CD4-positive, alpha-beta T cell treated with Interleukin-2 at 100 ng/mL for 4 hours (primary cell): ENCODE measurements at places on chromosomes 1 and 21.

GRCh38 chr1:187078916-187079315, 250.2 kb downstream of the PLA2G4A start:
- DNase-seq = no peak

DNA sequence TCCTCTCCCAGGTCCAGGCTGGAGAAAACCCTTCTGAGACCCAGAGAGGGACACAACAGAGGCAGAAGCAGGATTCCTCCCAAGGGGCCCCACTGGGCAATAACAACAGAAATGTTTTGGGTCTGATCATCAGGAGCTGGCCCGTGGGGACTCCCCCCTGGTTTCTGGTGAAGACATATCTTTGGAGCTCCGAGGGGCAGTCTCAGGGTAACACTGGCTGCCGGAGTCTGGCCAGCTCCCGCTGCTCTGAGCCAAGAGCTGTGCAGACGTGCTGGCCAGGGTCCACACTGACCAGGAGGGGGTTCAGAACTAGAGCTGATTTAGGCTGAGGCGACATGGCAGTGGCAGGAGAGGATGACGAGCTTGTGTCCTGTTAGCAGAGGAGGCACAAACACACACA, 13.1 kb downstream of the ECE1 start:
- no peak for DNase-seq

- no peak for DNase-seq
These were observed 480.9 kb upstream of the ZRANB2 start for GRCh38 chr1:71561729-71562128.

DNA sequence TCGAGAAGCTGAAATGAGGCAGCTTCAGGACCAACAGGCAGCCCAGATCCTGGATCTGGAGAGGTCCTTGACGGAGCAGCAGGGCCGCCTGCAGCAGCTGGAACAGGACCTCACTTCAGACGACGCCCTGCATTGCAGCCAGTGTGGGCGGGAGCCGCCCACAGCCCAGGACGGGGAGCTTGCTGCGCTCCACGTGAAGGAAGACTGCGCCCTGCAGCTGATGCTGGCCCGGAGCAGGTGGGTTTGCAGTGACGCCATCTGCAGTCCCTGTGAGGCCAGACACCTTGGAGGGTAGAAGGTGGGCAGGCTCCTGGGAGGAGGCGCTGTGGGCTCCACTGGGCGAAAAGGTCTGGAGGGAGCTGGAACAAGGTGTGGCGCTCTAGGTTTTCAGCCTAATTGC, 39.7 kb downstream of the PCNT start:
- DNase-seq = no peak

DNA sequence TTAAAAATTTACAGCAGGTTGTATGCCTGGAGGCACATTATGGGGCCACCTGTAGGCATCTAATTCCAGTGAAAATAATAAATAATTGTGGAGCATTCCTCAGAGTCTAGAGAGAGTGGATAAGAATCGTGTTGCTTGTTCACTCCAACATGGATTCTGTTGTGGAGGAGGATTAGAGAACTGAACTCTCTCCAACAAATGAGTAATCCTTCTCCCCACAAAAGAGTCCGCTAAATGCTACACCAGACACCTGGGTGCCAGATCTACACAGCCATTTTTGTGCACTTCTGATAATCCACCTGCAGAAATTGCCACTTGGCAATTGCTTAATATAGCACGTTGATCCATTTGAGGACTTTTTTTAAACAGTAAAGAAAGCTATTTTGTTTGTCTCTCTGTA, 113.7 kb upstream of the DPYD start:
- DNase-seq = no peak

DNA sequence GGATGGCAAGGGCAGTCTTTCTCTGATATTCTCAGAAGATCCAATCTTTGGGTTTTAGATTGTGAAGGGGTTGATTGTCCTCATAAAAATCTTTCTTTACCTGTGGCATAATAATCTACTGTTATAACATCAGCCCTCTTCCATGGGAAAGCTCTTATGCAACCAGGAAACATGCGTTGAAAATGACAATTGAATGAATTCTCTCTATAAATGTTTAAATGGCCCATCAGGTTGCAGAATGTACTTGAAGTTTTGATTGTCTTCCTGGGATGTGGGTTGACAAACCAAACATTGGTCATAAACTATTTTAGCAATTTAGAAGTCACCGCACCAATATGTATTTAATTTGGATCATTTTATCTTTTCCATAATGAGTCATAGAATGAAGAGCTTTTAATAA, 31.7 kb upstream of the ITLN1 start:
- DNase-seq = no peak

DNA sequence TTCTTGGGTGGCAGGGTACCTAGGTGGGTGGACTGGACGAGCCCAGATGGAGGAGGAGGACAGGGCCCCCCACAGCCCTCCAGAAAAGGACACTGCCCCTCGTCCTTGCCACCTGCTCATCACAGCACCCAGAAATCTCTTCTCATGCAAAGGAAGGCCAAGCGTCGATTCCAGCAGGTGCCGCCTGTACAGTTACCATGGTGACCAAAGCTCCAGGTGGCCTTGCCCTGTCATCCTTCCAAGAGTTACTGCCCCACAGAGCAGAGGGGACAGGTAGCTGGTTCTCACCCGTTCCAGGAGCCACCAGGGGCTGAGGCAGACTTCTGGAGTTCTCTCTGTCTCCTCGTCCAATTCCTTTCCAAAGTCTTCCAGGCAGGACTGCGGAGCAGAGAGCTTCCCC, 119.9 kb upstream of the VAMP3 start:
- no peak for DNase-seq

- DNase-seq = no peak
These were observed 34.1 kb downstream of the UBASH3A start for GRCh38 chr21:42437786-42438185.

GRCh38 chr1:1353389-1354151, 4.4 kb upstream of the DVL1 start:
- DNase-seq = no peak

GRCh38 chr1:200029822-200030152, 2.3 kb downstream of the NR5A2 start:
- DNase-seq = no peak

GRCh38 chr1:75614399-75614756, 3.5 kb upstream of the SLC44A5 start:
- DNase-seq = no peak

- DNase-seq = no peak
These were observed 135.7 kb upstream of the L1TD1 start for GRCh38 chr1:62058956-62059355.

DNA sequence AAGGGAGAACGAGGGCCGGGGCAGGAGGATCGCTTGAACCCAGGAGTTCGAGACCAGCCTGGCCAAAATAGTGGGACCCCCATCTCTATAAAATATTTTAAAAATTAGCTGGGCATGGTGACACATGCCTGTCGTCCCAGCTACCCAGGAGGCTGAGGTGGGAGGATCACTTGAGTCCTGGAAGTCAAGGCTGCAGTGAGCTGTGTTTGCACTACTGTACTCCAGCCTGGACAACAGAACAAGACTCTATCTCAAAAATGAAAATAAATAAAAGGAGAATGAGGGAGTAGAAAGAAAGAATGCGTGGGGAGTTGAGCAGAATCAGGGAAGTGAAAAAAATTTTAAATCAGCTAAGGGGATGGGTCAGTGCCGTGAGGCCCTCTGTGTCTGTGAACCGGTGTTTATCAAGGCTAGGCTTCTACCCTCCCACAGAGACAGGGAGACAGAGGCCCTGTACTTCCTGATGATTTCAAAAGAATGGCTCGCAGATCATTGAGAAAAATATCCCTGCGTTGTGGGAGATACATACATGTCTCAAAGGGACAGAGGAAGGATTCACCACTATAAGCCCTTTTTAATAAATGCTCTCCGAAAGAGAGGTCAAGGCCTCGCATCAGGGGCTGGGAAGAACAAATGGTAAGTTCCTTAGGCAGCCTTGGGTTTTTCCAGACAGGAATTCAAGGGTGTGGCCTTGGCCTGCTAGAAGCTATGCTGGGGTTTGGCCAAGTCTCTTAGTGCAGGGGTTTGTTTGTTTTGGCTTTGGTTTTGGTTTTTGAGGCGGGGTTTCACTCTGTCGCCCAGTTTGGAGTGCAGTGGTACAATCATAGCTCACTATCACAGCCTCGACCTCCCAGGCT, 20.7 kb downstream of the IL10RB start:
- DNase-seq = no peak

DNA sequence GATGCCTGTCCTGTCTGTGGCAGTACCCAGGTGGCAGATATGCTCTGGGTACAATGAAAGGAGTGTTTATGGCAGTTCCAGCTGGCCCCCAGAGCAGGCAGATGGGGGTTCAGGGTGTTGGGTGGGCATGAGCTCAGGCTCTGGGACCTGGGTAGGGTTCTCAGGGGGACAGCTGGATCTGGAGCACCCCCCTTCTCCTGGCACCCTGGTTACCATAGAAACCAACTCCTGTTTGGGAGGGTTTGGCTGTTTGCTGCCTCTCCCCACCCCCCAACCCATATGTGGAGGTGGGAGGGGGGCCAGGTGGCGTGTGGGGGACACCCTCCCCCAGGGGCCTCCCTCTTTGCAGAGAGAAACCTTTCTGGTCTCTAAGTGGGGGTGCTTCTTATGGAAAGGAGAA, 7.1 kb downstream of the FOXO6 start:
- no peak for DNase-seq

DNA sequence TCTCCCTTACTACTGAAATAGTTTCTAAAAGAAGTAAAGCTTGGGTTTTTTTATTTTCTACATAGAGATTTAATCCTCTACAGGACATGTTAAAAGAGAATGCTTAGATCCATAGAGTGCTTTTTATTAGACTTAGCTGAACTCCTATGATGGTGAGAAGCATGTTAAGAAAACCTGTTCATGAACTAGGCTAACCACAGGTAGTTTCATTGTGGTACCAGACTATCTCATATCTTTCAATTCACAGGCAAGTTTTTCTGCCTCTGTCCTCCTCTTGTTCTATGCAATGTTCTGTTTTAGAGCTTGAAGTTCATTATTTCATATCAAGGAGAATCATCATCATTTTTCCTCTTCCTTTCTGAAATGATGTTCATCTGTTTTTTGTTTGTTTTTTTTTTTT, 65.4 kb downstream of the ELAVL4 start:
- no peak for DNase-seq

DNA sequence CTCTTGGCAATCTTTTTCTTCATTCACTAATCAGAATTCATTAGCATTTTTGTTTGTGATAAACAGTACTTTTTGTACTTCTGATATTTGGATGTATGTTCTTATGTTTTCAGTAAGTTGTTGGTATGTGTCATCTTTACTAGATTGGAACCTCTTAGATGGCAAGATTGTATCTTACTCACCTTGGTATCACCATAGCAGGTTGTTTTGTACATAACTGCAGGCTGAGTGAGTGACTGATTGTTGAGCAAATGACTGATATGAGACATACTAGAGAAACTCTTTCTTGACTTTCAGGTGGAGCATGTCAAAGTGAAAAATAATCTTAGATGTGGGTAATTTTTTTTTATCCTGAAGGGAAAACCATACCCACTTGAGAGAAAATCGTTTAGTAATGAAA, 173.7 kb downstream of the CLEC20A start:
- no peak for DNase-seq

DNA sequence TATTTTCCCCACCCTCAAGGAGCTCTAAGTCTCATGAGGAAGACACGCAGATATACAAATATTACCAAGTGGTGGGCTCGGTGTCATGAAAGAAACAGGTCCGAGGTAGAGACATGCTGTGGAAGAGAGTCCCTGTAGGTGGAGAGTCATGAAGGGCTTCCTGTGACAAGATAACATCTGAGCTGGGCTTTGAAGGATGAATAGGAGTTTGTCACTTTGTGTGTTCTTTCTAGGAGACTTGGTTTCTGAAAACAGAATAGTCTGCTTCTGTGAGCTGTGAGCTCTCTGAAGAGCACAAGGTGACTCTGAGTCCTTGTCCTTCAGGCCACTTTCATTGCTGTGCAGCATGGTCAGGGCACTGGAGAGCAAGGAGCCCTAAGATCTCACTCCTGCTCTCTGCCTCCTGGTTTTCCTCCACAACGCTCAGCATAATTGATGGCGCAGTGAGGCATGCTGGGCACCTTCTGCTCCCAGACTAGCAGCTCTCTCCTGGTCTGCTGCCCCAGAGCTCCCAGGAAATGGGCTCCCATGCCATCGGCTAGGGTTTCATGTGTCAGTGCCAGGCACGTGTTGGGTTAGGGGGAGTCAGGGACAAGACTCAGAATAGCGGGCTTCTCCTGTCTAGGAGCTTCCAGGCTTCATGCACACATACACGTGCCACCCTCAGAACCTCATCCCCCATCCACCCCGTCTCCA, 209.9 kb upstream of the CSF3R start:
- no peak for DNase-seq

DNA sequence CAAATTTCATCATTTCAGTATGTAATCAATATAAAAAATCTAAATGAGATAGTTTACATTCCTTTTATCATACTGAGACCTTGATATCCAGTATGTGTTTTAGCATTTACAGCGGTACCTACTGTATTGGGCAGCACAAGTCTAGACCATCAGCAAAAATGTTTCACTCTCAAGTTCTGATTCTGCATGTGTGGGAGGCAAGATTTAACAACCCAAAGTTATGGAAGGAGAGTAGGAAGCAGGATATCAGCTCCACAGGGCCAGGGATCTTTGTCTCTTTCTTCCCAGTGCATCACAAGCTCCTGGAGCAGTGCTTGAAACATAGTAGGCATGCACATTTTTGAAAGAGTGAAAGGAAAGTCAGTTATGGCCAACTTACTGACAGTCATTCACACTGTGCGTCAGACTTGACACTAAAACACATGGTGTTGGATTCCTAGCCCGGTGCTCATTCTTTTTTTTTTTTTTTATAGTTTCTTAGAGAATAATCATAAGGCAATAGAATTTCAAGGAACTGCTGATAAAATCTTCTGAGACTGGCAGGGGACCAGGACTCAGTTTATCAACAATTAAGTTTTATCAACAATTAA, 6.1 kb downstream of the TENT5C start:
- no peak for DNase-seq

DNA sequence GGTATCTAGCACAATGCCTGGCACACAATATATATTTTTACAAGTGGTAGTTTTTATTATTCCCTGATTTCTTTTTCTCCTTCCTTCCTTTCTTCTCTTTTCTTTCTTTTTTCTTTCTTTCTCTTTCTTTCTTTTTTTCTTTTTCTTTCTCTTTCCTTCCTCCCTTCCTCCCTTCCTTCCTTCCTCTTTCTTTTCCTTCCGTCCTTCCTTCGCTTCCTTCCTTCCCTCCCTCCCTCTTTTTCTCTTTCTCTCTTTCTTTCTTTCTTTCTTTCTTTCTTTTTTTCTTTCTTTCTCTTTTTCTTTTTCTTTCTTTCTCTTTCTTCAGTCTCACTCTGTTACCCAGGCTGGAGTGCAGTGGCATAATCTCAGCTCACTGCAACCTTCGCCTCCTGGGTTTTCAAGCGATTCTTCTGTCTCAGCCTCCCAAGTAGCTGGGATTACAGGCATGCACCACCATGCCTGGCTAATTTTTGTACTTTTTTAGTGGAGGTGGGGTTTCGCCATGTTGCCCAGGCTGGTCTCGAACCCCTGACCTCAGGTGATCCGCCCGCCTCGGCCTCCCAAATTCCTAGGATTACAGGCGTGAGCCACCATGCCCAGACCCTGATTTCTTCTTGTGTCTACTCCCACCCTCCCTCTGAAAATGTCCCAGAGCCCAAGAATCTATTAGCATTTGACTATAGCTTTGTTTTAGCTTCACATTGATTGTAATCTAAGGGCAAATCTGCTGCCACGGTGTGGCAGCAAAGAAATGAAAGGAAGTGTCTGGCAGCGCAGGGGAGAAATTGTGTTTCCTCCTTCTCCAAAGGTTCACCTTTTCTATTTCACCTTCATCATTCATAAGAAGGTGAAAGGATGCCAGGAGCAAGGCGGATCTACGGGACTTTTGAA, 19.9 kb upstream of the ABCB10 start:
- DNase-seq = no peak
